GM19239 (cell line): ENCODE measurements at places on chromosomes 12 and 14.

- DNase-seq = no peak
Measured at GRCh38 chr12:51867796-51868428, 19.4 kb upstream of the FIGNL2 start.

GRCh38 chr12:54689984-54690383 is 41.8 kb upstream of the DCD start:
- DNase-seq = no peak

- DNase-seq = no peak
Measured at GRCh38 chr14:53979747-53980642, 23.4 kb upstream of the BMP4 start.

- no peak for DNase-seq
Measured at GRCh38 chr14:23020143-23021128, 10.5 kb upstream of the C14orf93 start.

DNA sequence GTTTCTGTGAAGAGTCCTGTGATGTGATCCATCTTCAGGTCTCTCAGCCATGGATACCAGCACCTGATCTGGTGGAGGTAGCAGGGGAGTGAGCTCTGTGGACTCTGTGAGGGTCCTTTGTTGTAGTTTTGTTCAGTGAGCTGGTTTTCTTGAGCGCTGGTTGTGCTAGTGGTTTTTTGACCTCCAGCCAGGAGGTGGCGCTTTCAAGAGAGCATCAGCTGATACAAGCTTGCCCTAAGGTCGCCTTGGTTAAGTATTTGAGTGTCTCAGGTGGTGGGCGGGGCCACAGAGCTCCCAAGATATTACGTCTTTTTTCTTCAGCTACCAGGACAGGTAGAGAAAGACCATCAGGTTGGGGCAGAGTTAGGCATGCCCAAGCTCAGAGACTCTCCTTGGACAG is 139.7 kb downstream of the TTLL5 start:
- no peak for DNase-seq

DNA sequence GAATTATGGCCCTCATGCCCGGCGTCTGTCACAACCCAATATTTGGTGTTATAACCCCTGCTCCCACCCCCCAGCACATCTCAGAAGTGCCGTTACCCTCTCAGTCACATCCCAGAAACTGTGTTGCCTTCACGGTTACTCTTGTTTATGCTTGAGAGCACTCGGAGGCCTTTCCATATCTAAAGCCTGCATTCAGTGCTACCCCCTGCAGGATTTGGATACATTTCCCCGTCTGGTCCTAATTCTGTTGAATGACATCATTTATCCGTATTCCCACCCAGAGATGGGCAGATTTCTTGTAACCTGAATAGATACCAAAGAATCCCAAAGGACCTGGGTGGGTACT is 19.1 kb upstream of the FOS start:
- no peak for DNase-seq

- DNase-seq = no peak
Measured at GRCh38 chr14:54772451-54772881, 130.2 kb downstream of the GCH1 start.

DNA sequence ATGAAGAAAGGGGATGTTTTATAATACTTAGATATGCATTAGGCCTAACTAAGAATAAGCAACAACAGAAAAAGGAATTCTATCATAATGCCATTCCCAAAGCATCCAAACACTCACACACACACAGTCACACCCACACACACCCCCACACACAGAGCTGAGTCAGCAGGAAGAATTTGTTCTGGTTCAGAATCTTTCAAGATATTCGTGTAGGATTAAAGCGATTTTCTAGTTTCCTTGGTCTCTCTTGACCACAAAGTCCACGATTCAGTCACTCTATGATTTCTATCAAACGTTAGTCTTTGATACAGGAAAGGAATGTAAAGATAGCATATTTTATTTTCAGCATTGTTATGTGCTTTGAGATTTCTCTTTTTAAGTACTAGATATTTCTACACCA is 382.6 kb upstream of the DCN start:
- no peak for DNase-seq

GRCh38 chr14:52129721-52130120 is 60.9 kb upstream of the NID2 start:
- DNase-seq = no peak

DNA sequence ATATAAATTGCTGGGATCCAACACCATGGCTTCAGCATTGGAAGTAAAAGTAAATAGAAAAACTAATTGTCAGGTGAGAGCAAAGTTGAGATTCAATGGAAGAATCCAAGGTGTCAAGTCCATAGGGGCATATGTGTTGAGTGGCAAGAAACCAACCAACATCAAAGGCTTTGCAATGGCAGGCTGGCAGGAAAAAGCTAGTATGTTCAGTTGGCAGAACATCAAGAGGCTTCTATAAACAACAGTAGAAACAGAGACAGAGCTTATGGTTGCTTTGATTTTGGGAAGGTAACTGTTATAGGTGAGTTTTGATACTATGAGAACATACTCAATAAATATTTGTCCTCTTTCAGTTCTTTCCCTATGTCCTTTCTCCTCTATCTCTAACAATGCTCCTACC is 553.7 kb upstream of the MDGA2 start:
- no peak for DNase-seq

DNA sequence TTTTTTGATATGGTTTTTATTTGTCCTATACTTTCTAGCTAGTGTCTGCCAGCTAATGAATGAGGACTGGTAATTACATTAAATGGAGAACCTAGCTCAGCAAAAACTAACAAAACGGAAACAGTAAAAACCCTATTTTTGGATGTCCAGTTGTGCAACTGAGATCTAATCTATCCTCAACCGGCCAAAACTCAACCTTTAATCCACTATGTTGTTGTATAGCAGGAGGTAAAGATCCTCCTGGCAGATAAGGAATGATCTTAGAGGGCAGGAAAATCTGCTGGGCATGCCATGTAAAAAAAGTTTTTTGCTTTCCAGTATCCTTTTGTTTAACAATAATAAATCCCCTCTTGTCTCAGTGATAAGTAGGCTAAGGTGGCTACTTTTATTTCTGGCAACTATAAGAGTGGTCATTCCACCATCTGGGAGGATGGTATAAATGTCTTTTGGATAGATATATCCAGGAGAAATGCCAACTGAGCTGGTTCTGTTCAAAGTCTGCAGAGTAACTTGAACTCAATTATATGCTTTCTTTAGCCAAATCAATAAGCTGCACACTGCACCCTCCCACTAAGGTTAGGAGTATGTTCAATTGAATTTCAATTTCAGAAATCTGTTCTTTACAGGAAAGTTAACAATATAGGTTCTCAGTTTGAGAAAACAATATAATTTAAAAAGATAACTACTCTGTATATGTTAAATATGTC is 40.1 kb downstream of the WASHC3 start:
- DNase-seq = no peak

- DNase-seq = no peak
Measured at GRCh38 chr14:104003616-104004015, 61.3 kb upstream of the RD3L start.

- no peak for DNase-seq
Measured at GRCh38 chr12:113306382-113306781, 28.5 kb downstream of the SLC8B1 start.

- no peak for DNase-seq
Measured at GRCh38 chr12:80551897-80552296, 107.9 kb downstream of the PTPRQ start.

DNA sequence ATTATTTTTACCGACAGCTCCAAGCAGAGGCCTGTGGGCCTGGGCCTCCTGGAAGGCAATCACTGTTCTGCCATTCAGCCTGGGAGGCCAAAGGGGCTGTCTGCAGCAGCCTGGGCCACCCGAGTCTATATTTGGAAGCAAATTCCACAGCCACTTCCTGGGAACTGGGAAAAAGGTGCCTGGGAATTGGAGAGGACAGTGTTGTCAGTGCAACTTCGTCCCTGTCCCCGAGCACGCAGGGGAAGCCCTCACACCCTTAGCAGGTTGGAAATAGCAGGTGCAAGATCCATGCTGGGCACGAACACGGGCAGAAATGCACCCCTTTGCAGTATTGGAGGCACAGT is 9.6 kb upstream of the TBX5 start:
- no peak for DNase-seq

GRCh38 chr12:128399253-128399652 is 132.3 kb downstream of the TMEM132C start:
- no peak for DNase-seq

DNA sequence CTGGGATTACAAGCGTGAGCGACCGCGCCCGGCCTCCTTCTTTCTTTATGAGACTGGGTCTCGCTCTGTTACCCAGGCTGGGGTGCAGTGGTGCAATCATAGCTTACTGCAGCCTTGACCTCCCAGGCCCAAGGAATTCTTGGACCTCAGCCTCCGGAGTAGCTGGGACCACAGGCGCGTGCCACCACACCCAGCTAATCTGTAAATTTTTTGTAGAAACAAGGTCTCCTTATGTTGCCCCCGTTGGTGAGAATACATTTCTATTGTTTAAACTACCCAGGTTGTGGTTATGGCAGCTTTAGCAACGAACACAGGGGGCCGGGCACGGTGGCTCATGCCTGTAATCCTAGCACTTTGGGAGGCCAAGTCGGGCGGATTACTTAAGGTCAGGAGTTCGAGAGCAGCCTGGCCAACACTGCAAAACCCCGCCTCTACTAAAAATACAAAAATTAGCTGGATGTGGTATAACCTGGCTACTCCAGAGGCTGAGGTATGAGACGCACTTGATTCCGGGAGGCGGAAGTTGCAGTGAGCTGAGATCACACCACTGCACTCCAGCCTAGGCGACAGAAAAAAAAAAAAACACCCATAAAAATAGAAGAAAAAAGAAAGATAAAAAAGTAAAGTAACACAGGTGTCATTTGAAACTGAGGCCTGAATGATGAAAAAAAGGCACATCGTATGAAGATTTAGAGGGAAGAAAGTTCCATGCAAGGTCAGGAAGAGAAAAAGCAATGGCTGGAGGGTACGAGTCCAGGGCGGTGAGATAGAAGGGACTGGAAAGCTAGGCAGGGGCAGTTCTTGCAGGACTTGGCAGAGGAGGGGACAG is 977 bp upstream of the TMEM120B start:
- DNase-seq = no peak

DNA sequence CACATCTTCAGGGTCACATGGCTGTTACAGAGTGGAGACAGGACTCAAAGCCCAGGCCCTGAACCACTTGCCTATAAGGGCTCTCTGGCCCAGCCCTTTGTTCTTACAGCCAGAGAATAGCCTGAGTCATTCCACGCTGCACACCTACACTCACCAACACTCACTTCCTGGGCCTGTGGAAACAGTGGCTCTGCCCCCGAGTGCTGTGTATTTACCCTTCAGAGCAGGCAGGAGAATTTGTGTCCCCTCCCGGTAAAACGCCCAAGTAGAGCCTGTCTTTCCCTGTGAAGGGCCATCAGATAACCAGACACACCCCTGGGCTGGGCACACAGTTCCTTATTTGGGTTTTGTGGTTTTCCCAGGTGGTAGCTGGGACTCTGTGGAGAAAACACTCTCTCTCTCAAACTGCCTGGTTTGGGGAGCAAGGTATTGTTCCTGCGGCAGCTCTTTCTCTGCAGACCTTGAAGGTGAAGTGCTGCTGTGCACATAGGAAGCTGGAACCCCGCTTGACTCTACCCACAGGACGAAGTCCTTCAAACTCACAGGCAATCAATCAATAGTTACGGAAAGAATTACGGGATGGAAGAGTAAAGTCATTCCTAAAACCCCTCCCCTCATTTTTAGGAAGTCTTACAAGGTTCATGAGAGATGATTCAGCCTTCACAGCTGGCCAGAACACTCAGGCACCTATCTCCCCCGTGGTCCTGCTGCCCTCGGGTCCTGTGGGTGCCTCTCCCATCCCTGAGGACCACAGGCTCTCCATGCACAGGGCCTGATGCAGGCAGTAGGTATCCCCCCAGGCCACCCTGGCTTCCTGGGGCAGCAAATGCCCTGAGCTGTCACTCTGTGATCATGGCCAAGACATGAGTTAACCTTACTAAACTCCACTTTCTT is 20.3 kb downstream of the FIGNL2 start:
- DNase-seq = no peak

DNA sequence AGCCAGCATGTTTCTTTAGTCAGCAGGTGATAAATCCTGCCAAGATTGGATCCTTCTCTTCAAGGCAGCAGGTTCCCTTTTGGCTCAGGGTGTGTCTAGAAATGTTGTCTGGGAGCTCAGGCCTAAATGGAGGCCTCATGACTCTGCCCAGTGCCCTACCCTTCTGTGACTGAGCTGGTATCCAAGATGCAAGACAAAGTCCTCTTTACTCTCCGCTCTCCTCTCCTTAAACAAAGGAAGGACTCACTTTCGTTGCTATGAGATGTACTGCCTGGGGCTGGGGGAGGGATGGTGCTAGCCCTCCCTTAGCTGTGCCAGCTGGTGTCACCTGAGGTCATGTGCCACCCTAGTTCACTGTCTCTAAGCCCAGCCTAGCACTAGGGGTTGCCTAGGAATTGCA is 13.8 kb upstream of the TMPRSS12 start:
- DNase-seq = no peak

DNA sequence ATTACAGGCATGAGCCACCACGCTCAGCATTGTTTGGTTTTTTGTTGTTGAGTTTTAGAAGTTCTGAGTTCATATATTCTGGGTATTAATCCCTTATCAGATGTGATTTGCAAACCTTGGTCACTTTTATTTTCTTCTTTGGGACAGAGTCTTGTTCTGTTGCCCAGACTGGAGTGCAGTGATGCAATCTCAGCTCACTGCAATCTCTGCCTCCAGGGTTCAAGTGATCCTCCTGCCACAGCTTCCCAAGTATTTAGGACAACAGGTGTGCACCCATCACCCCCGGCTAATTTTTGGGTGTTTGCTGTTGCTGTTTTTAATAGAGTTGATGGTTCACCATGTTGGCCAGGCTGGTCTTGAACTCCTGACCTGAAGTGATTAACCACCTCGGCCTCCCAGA is 11.8 kb downstream of the USP30 start:
- no peak for DNase-seq

- peak; percentile 45 for DNase-seq
Measured at GRCh38 chr12:3313675-3314663, 177.0 kb upstream of the PRMT8 start.

DNA sequence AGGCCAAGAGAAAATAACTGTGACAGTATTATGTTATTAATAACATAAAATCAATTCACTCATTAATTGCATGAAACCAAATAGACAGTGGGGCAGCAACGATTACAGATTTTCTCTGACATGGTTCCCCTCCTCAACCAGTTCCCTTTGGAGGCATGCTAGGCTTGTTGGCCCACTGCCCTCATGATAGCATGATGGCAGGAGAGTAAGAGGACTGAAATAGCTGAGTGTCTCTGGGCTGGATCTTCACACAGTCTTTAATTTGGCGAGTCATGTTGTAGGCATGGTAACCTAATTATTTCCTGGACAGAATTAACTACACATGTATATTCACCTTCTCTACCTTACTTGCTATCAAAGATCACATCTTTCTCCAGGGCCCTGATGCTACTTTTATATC is 266.2 kb upstream of the PELI2 start:
- DNase-seq = no peak

DNA sequence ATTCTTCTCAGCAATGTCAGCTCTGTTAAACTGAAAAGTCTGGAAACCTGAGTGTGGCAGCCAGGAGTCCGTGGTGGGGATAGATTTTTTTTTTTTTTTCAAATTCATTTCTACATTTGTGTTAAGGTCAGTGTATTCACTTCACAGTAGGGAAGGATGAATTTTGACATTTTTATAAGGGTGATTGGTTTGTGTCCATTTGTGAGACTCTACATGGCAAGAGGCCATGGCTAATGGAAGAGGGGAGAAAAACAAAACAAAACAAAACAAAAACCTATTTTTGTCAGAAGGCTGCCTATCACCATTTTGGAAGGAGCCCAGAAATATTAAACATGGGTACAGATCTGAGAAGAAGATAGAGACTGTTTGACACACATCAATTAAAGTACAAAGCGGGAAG is 176.1 kb downstream of the RMST start:
- no peak for DNase-seq
